ENCODE measurements at places on chromosomes 4 and X.

- peak; percentile 43 for DNase-seq
Observed at GRCh38 chrX:120301960-120302359, 9.3 kb downstream of the TMEM255A start.

DNA sequence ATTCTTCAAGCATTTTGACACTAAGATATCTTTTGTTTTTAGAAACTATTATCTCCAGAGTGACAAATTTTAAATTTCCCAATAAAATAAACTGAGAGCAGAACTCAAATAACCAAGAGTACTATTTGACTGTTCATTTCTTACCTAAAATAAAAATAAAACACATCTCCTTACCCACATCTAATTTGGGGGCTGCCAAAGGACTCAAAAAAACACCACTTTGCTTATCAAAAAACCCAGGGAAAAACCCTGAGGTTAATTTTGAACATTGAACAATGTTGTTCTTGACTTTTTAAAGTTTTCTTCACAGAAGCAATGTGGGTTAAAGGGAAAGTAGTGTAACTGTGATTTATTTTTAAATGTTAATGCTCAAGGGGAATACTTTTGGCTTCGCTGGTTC is 243.0 kb upstream of the HHIP start:
- no peak for DNase-seq

- peak; percentile 8 for DNase-seq
Observed at GRCh38 chr4:4694296-4694772, 152.5 kb upstream of the STX18 start.

GRCh38 chrX:108285356-108285755 is 152.9 kb downstream of the COL4A6 start:
- DNase-seq: no peak

DNA sequence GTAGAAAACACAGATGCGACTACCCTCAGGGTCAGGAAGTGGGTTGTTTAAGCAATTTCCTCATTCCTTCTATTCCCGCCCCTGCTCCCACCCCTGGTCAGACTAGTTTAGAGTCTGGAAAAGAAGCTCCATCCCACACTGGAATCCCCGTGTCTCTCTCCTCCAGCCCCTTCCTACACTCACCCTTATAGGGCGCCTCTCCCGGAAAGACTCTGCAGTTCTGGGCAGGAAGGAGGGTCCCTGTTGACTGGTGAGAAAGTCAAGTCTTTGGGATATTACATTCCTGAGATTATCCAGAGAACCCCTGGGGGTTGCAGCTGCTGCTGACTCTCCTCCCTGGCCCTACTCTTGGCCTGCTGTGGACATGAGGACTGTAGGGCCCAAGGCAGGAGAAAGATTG is 11.9 kb downstream of the STARD8 start:
- no peak for DNase-seq

DNA sequence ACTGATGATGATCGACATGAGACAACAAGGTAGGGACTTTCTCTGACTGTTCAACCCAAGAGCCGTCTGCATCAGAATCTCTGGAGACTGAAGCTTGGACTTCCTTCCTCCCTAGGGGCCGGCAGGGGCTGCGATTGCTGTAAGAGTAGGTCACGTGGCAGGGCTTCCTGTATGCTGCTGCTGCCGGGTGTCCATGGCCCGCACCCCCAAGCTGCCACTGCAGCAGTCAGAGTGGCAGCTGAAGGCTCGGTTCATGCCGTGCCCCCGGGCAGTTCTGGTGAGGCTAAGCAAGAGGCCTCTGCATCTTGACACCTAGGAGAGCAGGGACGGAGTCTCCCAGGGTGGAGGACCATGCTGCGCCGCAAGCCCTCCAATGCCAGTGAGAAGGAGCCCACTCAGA is at the start of gene SASH3:
Gene SASH3, plus strand, starts transcription at position 203 of the 400 bp plus-strand sequence. Its CDS starts 149 bp downstream, at position 352.
- DNase-seq: no peak

DNA sequence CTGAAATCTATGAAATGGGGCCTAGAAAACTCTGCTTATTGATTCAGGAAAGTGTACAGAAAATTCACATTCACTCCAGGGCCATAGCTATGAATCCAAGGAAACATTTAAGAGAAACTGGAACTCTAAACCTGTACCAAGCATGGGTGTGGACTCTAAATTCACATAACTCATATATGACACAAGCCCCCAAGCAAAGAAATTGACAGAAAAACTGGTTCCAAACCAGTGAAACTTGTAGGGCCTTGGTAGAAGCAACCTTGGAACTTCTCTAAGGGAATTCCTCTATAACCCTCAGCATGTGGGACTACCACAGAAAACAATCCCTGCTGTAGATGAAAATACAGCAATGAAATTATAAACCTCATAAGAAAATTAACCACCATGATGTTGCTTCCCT is 106.6 kb upstream of the NRK start:
- no peak for DNase-seq

GRCh38 chrX:17888421-17888820 is 27.3 kb upstream of the RAI2 start:
- no peak for DNase-seq

- no peak for DNase-seq
Observed at GRCh38 chr4:137655302-137655701, 123.0 kb upstream of the PCDH18 start.

Data from RPMI8226 (cell line).